ENCODE measurements at places on chromosomes 5 and 9. TPM values are rescaled to one million over a fixed set of nuclear protein-coding genes. Genes with fewer than 3 reads are reported as not detected.

DNA sequence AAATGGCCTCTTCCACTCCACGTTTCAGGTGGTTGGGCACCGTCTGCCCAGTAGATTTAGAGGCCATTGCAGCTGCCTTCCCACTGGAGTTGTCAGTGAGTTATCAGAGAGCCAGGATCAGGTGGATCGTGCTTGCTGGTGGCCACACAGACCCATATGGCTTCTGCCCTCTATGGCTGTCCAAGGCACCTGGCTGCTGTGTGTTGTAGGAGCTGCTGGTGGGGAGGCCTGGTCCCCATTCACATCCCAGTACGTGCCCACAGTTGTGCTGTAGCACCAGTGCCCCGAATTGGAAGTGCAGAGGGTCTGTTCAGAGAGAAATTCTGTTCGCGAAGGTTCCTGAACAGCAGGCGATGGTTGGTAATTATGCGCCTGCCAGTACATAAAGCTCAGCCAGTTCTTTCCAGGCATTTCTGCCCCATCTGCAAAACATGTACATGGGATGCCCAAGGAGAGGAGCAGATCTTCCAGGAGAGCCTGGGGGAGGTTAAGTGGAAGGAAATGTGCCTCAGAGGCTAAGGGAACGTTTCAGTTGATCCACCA is 41.1 kb downstream of the UBE2QL1 start:
- no peaks in the 10 kb centered on the region for H3K27me3 ChIP-seq
- no peak overlapping the region for H3K27ac ChIP-seq
- no peak for DNase-seq
- H3K36me3 ChIP-seq = no peaks in the 10 kb centered on the region
- H3K4me1 ChIP-seq = no peaks in the 10 kb centered on the region

- no peaks in the 10 kb centered on the region for H3K4me1 ChIP-seq
- no peak overlapping the region for H3K27ac ChIP-seq
- DNase-seq = no peak
- no peaks in the 10 kb centered on the region for H3K36me3 ChIP-seq
- no peaks in the 10 kb centered on the region for H3K27me3 ChIP-seq
These were observed 1457.2 kb upstream of the WWC1 start for GRCh38 chr5:166834246-166834645.

DNA sequence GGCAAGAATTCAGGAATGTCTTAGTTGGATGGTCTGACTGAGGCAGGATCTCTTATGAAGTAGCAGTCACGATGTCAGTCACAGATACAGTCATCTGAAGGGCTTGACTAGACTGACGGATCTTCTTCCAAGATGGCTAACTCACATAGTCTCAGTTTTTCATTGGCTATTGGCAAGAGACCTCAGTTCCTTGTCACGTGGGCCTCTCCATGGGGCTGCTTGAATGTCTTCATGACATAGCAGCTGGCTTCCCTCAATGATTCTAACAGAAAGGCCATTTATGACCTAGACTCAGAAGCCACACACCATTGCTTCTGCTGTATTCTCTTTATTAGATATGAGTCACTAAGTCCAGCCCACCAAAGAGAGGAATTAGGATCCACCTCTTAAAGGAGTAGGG is 4.7 kb downstream of the APC start:
- no peak for DNase-seq
- H3K27ac ChIP-seq = no peak overlapping the region
- H3K4me1 ChIP-seq = peaks cover 16% of the 10 kb centered on the region
- H3K4me3 ChIP-seq = no peak overlapping the region

Gene ADAMTS19
- not detected for total RNA-seq

DNA sequence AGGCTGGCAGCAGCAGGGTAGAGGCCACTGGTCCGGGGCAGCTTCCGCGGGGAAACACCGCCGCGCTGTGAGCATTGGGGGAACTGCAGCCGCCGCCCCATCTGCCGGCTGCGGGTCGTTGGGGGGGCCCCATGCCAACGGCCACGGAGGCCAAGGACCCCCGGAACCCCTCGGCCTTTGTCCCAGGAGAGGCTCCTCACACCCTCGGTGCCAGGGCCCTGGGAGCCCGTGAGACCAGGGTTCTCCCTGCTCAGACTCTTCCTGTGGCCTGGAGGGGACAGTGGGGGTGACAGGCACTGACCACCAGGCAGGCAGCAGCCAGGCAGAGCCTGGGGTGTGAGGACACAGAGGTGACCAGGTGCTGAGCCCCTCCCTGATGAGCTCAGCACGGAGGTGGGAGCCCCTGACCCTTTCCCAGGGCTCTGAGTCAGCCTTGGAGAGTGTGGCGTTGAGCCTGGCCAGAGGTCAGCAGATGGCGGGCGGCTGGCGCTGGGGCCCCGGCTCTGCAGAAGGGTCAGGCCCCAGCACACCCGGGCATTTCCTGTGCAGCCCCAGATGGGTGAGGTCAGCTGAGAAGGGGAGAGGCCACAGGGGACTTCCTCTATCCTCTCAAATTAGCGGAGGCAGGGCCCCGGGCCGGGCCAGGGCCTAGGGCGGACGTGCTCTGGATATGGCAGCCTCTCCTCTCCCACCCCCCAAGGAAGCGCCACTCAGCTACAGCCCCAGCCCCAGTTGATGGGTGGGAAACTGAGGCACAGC is 17.9 kb upstream of the EGFL7 start:
- peak overlapping the region; percentile 98 for H3K27ac ChIP-seq
- H3K36me3 ChIP-seq = no peaks in the 10 kb centered on the region
- H3K27me3 ChIP-seq = no peaks in the 10 kb centered on the region

DNA sequence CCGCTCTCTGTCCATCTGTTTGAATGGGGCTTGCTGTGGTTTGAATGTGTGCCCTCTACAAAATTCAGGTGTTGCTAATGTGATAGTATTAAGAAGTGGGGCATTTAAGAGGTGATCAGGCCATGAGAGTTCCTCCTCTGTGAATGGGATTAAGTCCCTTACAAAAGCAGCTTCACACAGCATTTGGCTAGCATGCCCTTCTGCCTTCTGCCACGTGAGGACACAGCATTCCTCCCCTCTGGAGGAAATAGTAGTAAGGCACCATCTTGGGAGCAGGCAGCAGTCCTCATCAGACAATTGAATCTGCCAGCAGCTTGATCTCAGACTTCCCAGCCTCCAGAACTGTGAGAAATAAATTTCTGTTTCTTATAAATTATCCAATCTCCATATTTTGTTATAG is 540.2 kb downstream of the CSNK1G3 start:
- no peak overlapping the region for H3K27ac ChIP-seq
- H3K4me1 ChIP-seq = no peaks in the 10 kb centered on the region
- no peak overlapping the region for H3K4me3 ChIP-seq
- DNase-seq = no peak
- H3K36me3 ChIP-seq = no peaks in the 10 kb centered on the region

Gene PCDHA10
- total RNA-seq = 0.07 TPM

DNA sequence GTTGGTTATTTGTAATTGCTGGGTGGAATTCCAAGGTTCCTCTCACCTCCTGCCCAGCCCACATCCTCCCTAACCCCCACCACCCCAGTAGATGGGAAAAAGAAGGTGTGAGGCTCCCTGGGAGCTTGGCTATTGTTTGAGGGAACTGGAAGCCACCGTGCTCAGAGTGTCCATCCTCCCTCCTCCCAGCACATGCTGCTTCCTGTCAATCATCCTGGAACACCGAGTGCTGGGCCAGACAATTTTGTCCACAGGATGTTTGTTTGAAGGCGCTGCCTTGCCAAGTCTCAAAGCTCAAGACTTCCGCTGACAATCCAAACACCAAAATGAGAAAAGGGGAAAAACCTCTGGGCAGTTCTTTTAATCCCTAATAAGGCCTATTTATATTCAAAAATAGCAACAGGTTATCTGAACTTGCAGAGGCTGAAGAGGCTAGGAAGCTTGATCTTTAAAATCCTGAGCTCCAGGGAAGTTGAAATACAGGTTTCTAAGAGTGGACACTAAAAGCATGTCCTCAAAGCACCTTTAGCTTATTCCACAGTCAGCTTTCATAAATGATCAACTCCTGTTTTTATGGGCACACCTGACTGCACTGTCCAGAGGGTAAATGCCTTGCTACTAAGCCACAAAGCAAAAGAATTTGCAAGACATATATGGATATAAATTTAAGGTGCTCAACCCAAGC is 286.7 kb downstream of the NFIB start:
- peak; percentile 86 for DNase-seq
- no peaks in the 10 kb centered on the region for H3K27me3 ChIP-seq
- peaks cover 46% of the 10 kb centered on the region for H3K4me1 ChIP-seq
- no peak overlapping the region for H3K4me3 ChIP-seq
- no peaks in the 10 kb centered on the region for H3K36me3 ChIP-seq

Gene KCNIP1
- not detected for total RNA-seq

GRCh38 chr9:8961186-8961851 is 1161.7 kb upstream of the DMAC1 start:
- no peaks in the 10 kb centered on the region for H3K27me3 ChIP-seq
- no peak overlapping the region for H3K4me3 ChIP-seq
- no peak overlapping the region for H3K27ac ChIP-seq
- no peaks in the 10 kb centered on the region for H3K36me3 ChIP-seq
- H3K4me1 ChIP-seq = no peaks in the 10 kb centered on the region
- DNase-seq = no peak

DNA sequence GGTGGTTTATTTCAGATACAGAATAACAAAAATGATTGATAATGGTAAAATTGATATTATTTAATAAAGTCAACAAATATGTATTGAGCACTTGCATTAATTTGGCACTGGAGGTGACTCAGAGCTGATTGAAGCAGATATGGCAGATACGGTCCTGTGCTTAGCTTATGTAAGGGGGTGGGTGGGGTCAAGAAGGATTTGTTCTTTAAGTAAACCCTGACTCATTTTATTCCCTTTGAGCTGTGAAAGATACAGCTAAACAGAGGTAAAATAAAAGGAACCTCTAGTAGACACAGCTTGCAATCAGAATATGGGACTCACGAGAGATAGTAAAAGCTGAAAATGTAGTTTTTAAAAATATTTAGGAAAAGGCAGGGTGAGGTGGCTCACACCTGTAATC is 201.3 kb upstream of the CLINT1 start:
- no peak for DNase-seq
- no peak overlapping the region for H3K4me3 ChIP-seq
- H3K27ac ChIP-seq = no peak overlapping the region
- no peaks in the 10 kb centered on the region for H3K27me3 ChIP-seq

GRCh38 chr5:67435032-67435431 is 238.4 kb upstream of the CD180 start:
- no peak overlapping the region for H3K27ac ChIP-seq
- no peak overlapping the region for H3K4me3 ChIP-seq
- no peaks in the 10 kb centered on the region for H3K4me1 ChIP-seq

DNA sequence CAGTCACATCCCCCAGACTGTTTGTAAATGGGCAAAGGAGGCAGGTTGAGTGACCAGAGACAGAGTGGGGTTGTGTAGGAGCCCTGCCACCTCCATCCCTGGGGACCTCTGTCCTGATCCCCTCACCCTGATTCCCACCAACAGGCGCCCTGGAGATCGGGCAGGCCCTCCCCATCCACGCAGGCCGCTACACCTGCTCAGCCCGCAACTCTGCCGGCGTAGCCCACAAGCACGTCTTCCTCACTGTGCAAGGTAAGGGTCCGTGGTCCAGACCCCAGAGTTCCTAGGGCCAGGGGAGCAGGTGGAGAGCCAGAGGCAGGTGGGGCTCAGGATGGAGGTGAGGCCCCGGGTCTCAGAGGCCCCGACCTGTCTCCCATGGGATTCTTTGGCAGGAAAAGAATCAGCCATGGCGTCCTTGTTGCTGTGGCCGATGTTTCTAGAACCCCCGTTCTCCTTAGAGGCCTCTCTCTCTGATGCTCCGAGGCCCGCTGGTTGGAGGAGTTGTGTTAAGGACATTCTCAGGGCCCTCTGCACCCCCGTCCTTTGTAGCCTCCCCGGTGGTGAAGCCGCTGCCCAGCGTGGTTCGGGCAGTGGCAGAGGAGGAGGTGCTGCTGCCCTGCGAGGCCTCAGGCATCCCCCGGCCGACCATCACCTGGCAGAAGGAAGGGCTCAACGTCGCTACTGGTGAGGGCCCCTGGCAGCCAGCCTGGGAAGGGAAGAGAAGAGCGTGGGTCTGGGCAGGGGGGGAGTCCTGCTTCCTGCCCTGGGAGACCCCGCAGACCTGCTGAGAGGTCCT is 41.9 kb upstream of the ASS1 start:
- H3K4me1 ChIP-seq = no peaks in the 10 kb centered on the region
- H3K36me3 ChIP-seq = no peaks in the 10 kb centered on the region
- no peaks in the 10 kb centered on the region for H3K27me3 ChIP-seq
- H3K4me3 ChIP-seq = no peak overlapping the region

Gene CYSRT1
- 0.92 TPM for total RNA-seq

Gene CCNO
- total RNA-seq = 0.88 TPM

Gene ZBTB43
- total RNA-seq = 14.2 TPM

- no peaks in the 10 kb centered on the region for H3K4me1 ChIP-seq
- no peak overlapping the region for H3K4me3 ChIP-seq
- no peak overlapping the region for H3K27ac ChIP-seq
- no peak for DNase-seq
- H3K36me3 ChIP-seq = peaks cover 12% of the 10 kb centered on the region
- H3K27me3 ChIP-seq = no peaks in the 10 kb centered on the region
These were observed 23.6 kb upstream of the SLC6A3 start for GRCh38 chr5:1468629-1469527.

DNA sequence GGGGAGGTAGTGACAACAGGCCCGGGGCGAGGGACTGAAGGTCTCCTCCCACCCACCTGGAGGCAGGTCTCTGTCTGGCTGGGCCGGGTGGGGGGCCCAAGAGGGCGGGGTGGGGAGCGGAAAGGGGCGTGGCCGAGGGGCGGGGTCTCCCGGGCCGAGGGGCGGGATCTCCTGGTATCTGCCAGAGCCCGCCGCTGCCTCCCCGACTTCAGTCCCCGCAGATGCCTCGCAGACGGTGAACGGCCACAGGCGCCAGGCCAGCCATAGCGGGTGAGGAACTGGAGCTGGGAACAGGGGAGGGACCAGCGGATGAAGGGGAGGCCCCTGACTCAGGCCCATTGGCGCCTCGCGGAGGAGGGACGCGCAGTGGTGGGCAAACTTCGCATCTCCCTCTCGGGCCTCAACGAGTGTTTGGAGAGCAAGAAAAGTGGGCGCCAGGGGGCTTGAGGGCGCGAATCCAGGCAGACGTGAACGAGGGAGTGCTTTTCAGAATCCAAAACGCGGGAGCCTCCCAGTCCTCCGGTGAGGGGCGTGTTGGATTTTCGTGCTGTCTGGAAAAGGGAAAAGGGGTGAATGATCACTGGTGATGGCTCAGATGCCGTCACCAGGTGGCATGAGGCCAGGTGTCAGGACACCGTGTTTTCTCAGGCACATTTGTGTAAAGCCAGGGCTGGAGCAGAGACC is at the start of gene ADGRD2:
TSS of gene ADGRD2 (plus strand) at position 211 of the 684 bp plus-strand sequence. CDS start 1,216 bp downstream, outside the sequence.
- peaks cover 29% of the 10 kb centered on the region for H3K27me3 ChIP-seq
- no peak within 1 kb of the TSS for H3K27ac ChIP-seq
- DNase-seq = peak; percentile 4
- no peak within 1 kb of the TSS for H3K4me3 ChIP-seq

DNA sequence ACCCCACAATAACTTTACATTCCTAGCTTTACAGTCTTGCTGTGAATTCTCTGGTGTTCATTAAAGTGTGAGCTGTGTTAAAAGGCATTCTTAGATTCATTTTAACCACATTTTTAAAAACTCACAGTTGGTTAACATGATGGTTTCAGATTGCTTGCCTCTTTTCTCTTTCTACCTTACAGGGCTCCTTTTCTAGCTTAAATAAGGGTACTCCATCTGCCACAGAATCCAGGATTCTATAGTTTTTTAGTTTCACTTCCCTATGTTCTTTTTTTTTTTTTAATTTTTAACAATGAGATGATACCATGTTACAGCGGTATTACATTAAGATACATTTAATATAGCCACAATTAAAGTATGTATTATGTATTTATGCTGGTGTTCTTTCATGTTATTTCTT is 3.9 kb upstream of the FBXO4 start:
- peaks cover 22% of the 10 kb centered on the region for H3K4me1 ChIP-seq
- no peaks in the 10 kb centered on the region for H3K27me3 ChIP-seq
- DNase-seq = no peak
- H3K27ac ChIP-seq = peak overlapping the region; percentile 65
- H3K4me3 ChIP-seq = no peak overlapping the region

Gene ZBED3
- total RNA-seq = 16.0 TPM

- no peaks in the 10 kb centered on the region for H3K27me3 ChIP-seq
- no peak overlapping the region for H3K4me3 ChIP-seq
- no peak overlapping the region for H3K27ac ChIP-seq
- DNase-seq = no peak
- H3K36me3 ChIP-seq = no peaks in the 10 kb centered on the region
These were observed 187.8 kb downstream of the FANCC start for GRCh38 chr9:95129476-95130291.

Data from endothelial cell of umbilical vein (primary cell).